ENCODE measurements at places on chromosomes 5 and 9.
A peak's percentile ranks its signal among the peaks of the same experiment; 100 is the strongest.

- DNase-seq, result no peak
Measured at GRCh38 chr5:166942948-166943347, 1348.5 kb upstream of the WWC1 start.

DNA sequence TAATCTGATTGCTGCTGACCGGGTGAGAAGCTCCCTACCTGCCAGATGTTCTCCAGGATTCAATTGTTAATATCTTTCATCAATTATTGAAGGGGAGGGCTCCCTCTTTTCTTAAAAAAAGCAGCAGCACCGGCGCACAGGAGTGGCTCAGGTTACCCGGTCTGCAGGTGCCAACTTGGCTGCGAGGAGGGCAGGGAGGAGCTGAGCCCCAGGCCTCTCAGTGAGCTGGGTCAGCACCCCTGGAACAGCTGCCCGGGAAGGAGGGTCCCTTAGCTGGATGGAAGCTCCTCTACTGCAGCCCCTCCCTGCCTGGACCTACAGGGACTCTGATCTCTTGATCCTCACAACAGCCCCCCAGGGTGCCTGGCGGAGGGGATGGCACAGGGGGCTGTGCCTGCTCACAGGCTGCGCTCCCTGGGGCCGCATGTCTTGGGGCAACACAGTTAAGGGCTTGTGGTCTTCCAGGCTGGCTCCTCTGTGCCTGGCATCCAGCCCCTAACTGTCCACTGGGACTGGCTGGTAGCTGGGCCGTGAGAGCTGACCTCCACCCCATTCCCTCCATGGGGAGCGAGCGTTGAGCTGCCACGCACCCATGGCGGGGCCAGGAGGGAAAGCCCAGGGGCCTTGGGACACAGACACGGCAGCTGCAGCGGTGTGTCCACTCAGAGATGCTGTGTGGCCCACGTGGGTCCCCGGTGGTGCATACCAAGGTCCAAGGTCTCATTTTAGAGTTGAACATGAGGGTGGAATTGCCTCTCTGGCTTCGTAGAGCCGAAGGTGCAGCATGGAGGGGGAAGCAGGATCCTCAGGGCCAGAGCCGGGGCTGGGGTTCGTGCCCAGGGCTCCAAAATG, 28.6 kb upstream of the TMEM250 start:
- DNase-seq, result peak; percentile 10

DNA sequence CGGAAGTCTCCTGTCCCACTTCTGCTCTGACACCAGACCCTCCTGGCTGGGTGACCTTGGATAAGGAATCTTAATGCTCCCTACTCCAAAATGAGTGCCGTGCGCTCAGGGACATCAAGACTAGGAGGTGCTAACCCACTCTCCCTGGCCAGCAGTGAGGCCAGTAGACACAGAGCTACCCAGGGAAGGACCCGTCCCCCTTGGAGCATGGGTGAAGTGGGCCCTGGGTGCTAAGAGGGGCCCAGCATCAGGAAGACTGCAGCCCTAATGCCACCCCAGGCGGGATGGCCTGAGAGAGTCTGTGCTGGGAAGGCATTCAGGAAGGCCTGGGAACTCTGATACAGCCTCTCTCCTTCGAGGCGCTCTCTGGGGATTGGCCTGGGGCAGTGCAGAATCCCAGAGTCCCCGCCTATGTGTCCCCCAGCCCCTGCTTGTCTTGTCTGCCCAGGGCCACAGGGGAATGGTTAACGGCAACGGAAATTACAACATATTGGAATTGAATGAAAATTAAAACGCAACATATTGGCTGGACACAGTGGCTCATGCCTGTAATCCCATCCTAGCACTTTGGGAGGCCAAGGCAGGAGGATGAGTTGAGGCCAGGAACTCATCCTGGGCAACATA, 29.7 kb upstream of the RNU6ATAC start:
- DNase-seq, result no peak

DNA sequence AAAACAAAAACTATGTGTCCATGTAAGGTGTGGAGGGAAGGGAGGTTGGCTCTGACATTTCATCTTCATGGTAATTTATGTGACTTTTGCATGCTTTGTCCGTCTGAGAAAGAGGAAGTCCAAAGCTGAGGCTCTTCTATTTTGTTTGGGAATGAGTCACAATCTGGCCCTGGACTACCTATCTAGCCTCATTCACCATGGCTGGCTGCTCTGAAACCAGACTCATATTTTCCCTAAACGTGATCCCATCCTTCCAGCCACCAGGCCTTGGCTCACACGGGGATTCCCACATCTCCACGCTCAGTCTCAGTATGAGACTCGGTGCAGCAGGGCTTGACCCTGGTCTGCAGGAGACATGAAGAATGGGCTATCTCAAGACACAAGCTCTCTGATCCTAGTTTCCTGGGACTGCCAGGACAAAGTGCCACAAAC, 672.8 kb downstream of the ACTL7B start:
- DNase-seq, result no peak

DNA sequence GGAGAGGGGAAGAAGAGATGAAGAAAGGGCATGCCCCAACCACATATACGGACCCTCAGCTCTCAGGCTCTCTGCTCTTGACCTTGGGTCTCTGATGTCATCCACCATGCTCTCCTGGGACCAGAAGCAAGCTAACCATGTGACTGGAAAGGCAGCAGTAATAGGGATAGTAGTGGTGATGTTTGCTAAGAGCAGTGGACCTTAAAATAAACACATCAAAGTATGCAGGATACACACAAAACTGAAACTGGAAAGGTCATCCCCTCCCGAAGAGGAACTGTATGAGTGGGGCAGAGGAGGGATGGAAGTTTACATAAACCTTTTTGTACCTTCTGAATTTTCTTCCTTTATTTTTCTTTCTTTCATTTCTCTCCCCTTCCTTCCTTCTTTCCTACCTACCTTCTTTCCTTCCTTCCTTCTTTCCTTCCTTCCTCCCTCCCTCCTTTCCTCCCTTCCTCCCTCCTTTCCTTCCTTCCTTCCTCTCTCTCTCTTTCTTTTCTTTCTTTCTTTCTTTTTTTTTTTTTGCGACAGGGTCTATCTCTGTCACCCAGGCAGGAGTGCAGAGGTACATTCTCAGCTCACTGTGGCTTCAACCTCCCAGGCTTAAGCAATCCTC, 8.1 kb upstream of the PTPN3 start:
- no peak for DNase-seq

All from WTC11 (cell line).